ENCODE measurements at places on chromosomes 11 and 22. TPM values are rescaled to one million over a fixed set of nuclear protein-coding genes. Genes with fewer than 3 reads are reported as not detected.

GLYATL1 gene
- 10.0 TPM for polyA plus RNA-seq

SERHL2 gene
- polyA plus RNA-seq: 2.9 TPM

TRIM51 gene
- not detected for polyA plus RNA-seq

CPT1B gene
- polyA plus RNA-seq: 19.8 TPM

RASSF10 gene
- polyA plus RNA-seq: 3.6 TPM

MEI1 gene
- 4.4 TPM for polyA plus RNA-seq

RFPL3 gene
- 0.04 TPM for polyA plus RNA-seq

OR4D11 gene
- polyA plus RNA-seq: not detected

RAB36 gene
- polyA plus RNA-seq: 2.2 TPM

PKDREJ gene
- 0.69 TPM for polyA plus RNA-seq

POU2AF2 gene
- 0.49 TPM for polyA plus RNA-seq

OR52A1 gene
- polyA plus RNA-seq: not detected

CCS gene
- 55.8 TPM for polyA plus RNA-seq

LMO1 gene
- polyA plus RNA-seq: 0.12 TPM

PITPNM1 gene
- 54.1 TPM for polyA plus RNA-seq

CDC45 gene
- 8.7 TPM for polyA plus RNA-seq

MMP7 gene
- polyA plus RNA-seq: not detected

TBX10 gene
- 4.9 TPM for polyA plus RNA-seq

KBTBD4 gene
- 13.9 TPM for polyA plus RNA-seq

OR10D3 gene
- polyA plus RNA-seq: not detected

STK33 gene
- 9.4 TPM for polyA plus RNA-seq

CD248 gene
- polyA plus RNA-seq: 24.6 TPM

ZNF280A gene
- polyA plus RNA-seq: not detected

HDAC10 gene
- polyA plus RNA-seq: 55.5 TPM

TSPAN32 gene
- polyA plus RNA-seq: 77.1 TPM

ENTHD1 gene
- polyA plus RNA-seq: 0.06 TPM

ANGPTL5 gene
- 0.06 TPM for polyA plus RNA-seq

UPB1 gene
- 12.2 TPM for polyA plus RNA-seq

GPR83 gene
- 1.2 TPM for polyA plus RNA-seq

CD81 gene
- 292 TPM for polyA plus RNA-seq

IGSF9B gene
- polyA plus RNA-seq: 9.0 TPM

Measured in large intestine (tissue), 12 donors.